ENCODE measurements at places on chromosomes 13 and 19.

DNA sequence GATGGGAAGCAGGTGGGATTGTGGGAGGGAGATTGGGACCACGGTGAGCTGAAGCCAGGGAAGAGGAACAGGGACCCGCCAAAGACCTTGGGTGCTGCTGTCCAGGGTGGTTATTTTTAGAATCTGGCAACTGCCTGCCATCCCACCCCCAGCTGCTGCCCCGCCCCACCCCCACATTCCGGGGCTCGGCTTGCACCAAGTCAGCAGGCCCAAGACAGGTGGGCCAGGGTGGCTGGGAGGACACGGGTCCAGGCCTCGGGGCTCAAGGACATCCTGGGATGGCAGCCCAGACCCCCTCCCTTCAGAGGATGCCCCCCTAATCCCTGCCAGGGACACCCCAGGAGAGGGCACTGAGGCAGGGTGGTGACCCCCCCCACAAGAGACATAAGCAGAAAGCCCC is 827 bp downstream of the CKM start:
- no peak for DNase-seq

- no peak for DNase-seq
Measured at GRCh38 chr13:54611390-54611789, 1582.8 kb downstream of the OLFM4 start.

GRCh38 chr13:80955501-80955900 is 614.6 kb upstream of the SPRY2 start:
- DNase-seq = no peak

- no peak for DNase-seq
Measured at GRCh38 chr19:3319643-3320353, 46.6 kb upstream of the NFIC start.

DNA sequence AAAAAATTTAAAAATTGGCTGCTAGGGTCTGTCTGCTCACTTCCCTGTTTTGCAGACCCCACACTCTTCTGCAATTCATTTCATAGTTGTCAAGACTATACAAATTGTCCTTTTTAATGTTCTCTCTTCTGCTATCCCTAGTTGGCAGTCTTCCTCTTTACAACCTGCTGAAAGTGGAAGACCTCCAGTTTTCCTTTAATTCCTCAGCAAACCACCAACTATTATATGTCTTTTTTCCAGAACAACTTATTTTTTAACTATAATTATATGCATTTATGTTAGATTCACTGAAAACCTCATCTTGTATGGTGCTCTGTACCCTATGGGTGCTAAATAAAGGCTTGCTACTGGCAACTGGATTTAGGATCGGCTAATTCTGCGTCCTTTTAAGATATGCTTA is 1.1 kb upstream of the PHF11 start:
- no peak for DNase-seq

DNA sequence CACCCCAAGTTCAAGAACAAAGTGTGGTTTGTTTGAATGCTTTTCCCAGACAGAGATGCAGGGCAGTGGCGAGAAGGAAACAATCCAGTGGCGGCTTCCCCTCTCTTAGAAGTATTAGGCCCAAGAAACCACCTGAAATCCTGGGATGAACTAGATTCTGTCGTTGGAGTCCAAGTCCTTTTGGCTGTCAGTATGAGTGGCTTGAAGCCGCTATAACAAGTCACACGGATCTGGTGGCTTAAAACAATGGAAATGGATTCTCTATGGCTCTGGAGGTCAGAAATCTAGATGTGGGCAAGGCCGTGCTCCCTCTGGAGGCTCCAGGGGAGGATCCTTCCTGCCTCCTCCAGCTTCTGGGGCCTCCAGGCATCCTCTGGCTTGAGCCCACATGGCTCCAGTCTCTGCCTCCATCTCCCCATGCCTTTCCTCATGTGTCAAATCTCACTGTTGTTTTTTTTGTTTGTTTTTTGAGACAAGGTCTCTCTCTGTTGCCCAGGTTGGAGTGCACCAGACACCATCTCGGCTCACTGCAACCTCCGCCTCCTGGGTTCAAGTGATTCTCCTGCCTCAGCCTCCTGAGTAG is 97.7 kb downstream of the GNG7 start:
- DNase-seq = no peak

DNA sequence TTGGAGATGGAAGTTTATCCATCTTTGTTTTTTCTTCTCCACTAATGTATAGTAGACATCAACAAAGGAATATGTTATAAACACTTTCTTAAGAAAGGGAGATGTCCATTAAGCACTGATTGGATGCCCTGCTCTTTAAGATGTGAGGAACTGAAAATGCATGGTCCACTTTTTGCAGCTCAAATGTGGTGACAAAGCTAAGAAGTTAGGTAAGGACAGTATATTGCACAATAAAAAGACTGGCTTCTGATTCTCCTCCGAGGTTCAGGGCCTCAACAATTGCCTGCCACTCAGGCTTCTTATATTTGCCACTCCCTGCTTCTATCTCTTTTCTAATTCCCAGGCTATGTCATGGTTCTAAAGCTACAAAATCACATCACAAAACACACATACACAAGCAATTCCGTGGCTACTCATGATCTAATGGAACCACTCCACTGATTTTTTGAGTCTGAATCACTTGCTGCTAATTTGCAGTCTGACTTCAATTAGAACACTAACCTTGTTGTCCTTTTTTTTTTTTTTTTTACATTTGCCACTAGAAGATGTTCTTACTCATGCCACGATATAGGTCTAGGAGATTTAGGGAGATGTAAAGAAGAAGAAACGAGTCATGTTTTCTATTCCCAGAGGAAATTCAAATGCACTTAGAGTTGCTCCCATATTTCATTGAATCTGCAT is 29.6 kb upstream of the TNFSF11 start:
- no peak for DNase-seq

- DNase-seq = no peak
Measured at GRCh38 chr19:56142087-56142787, 1.1 kb downstream of the ZNF444 start.

- peak; percentile 66 for DNase-seq
Measured at GRCh38 chr19:47272448-47273312, 2.0 kb upstream of the INAFM1 start.

DNA sequence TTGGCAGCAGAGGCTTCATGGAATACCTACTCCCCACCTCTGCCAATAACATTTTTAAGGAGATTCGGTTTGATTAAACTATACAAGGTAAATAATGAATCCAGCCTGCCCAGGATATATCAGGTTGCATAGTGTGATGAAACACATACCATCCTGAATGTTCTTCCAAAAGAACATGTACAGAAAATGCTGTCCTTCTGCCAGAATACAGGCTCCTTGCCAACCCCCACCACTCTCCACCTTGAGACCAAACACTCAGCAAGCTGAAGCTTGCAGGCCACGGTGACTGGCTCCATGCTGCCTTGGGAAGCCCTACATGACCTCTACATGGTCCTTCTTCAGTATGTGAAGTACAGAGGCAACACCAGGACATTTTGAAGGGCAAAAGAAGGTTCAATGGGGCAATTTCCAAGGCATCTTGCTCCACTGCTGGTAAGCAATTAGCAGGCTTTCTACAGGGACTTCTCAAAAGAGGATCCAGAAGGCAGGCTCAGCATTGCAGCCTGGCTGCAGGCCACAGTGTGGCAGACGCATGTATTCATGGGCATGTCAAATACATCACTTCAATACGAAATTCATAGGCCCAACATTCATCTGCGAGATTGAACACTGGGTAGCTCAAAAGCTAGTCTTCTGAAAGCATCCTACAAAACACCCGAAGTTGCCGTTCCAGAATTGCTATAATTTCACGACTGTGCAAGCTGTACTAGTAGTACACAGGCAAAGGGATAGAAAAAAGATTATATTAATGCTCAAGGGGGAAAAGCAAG is 62.4 kb upstream of the SERP2 start:
- DNase-seq = no peak

GRCh38 chr13:29582171-29582570 is 13.3 kb downstream of the SLC7A1 start:
- DNase-seq = no peak

DNA sequence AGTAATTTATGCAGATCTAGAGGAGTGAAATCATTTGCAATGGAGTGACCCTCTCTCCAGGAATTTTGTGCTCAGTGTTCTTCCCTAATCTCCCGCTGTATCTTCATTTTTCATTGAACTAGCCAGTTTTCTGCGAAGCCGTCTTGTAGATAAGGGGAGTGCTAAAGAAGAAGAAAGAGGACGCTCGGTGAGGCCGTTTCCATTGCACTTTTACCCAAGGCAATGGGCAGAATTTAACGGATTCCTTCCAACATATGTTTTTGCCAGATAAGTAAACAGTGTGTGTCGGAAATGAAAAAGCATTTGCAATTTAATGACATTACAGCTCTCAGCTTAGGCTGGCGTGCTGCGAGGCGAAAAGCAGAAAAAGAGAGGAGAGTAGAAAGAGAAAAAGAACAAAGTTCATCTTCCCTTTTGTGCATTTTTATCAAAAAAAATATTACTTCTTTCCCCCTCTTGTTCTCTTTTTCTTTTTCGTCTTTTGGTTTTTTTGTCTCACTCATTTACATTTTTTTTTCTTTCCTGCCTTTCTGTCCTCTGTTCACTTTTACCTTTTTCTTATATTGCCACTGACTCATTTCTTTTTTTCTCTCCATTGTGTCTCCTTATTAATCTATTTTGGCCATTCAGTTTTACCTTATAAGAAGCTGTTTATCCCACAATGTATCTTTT is 49.9 kb downstream of the SOX21 start:
- no peak for DNase-seq

- no peak for DNase-seq
Measured at GRCh38 chr13:81568824-81569223, 1227.9 kb upstream of the SPRY2 start.

DNA sequence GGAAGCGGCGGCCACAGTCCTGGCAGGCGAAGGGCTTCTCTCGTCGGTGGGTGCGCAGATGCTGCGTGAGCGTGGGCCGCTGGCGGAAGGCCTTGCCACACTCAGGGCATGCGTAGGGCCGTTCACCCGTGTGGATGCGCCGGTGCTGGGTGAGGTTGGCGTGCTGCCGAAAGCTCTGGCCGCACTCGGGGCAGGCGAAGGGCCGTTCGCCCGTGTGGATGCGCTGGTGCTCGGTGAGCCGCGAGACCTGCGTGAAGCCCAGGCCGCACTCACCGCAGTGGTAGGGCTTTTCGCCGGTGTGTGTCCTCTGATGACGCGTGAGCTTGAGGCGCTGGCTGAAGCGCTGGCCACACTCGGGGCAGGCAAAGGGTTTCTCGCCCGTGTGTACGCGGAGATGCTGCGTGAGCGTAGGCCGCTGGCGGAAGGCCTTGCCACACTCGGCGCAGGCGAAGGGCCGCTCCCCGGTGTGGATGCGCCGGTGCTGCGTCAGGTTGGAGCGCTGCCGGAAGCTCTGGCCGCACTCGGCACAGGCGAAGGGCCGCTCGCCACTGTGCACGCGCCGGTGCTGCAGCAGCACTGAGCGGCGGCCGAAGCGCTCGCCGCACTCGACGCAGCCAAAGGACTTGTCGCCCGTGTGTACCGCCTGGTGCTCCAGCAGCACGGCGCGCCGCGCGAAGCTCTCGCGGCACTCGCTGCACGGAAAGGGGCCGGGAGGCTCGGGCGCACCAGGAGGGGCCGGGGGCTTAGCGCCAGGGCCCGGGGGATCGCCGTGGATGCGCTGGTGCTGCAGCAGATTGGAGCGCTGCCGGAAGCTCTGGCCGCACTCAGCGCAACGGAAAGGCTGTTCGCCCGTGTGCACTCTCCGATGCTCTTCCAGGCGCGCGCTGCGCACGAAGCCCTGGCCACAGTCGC is 4.0 kb upstream of the UBE2M start:
- DNase-seq = peak; percentile 51

- DNase-seq = no peak
Measured at GRCh38 chr19:30105727-30106126, 163.7 kb downstream of the URI1 start.

- no peak for DNase-seq
Measured at GRCh38 chr13:112893570-112894422, 75.2 kb upstream of the MCF2L start.

DNA sequence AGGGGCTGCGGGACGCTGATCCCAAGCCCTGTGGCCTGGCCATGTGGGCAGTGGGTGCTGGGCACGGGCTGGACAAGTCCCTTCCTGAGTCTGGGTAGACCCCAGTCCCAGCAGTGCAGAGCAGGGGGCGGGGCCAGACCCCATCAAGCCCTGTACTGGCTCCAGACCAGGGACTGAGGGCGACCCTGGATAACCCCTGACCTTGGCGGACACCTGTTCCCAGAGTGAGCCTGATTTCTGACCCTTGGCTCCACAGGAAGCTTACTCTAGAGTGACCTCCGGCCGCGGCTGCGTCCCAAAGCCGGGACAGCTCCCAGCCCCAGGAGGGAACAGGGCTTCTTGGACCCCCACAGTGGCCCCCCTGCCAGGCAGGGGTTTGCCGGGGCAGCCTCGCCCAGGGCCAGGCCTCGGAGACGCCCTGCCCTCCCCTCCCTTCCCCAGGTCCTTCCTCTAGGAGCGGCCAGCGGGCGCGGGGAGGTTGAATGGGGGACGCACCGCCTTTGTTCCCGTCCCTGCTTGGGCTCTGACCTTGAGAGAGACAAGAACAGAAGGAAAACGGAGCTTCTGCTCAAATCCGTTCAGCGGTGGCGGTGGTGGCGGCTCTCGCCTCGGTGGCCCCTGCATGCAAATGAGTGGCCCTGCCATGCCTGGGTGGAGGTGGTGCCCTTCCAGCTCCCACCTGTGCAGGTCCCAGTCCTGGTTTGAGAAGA is 2.3 kb upstream of the EFNA2 start:
- no peak for DNase-seq

DNA sequence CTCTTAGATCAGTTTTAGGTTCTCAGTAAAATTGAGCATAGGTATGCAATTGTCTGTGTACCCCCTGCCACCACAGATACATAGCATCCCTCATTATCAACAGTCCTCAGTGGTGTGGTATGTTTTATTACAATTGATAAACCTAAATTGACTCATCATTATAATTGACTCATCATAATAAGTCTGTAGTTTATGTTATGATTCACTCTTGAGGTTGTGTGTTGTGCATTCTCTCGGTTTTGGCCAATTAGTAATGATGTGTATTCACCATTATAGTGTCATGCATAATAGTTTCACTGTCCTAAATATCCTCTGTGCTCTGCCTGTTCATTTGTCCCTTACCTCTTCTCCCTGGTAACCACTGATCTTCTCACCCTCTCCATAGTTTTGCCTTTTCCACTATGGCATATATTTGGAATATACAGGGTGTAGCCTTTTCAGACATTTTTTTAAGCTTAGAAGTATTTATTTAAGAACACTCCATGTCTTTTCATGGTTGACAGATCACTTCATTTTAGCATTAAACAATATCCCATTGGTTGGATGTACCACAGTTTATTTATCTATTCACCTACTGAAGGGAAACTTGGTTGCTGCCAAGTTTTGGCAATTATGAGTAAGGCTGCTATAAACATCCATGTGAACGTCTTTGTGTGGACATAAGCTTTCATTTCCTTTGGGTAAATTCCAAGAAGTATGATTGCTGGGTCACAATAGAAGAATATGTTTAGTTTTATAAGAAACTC is 1620.6 kb upstream of the MIR17HG start:
- DNase-seq = no peak

Data from stimulated activated CD8-positive, alpha-beta memory T cell treated with anti-CD3 and anti-CD28 coated beads, Interleukin-4, amount 100 ng/mL, for 48 hours (primary cell).